ENCODE measurements at places on chromosomes 5 and 9. TPM values are rescaled to one million over a fixed set of nuclear protein-coding genes. Genes with fewer than 3 reads are reported as not detected.

SPINK4 gene
- total RNA-seq = not detected

MORN5 gene
- total RNA-seq = 0.88 TPM

MIGA2 gene
- total RNA-seq = 38.4 TPM

PCDHB5 gene
- total RNA-seq = 7.3 TPM
